ENCODE measurements at places on chromosomes 12 and 14. TPM values are rescaled to one million over a fixed set of nuclear protein-coding genes. Genes with fewer than 3 reads are reported as not detected.

DNA sequence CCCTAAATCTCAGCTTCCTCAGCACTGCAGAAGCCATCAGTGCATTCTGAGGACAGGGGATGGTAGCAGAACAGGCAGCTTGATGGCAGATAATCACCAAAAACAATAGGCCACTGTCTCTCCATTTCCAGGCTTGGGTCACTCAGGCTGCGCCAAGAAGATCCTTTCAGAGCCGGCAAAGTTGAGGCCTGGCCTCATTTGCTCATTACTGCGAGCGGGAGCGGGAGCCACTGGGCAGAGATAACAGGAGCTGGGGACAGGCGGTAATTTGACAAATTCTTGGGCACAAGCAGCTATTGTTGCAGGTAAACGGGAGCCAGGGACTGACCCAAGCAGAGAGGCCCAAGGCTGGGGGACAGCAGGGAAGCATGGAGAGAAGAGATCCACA is 2.1 kb downstream of the MSI1 start:
- no peak overlapping the region for H3K4me3 ChIP-seq
- H3K4me1 ChIP-seq: peaks cover 25% of the 10 kb centered on the region
- H3K36me3 ChIP-seq: no peaks in the 10 kb centered on the region
- H3K27ac ChIP-seq: no peak overlapping the region
- DNase-seq: no peak
- H3K27me3 ChIP-seq: peaks cover 52% of the 10 kb centered on the region

DNA sequence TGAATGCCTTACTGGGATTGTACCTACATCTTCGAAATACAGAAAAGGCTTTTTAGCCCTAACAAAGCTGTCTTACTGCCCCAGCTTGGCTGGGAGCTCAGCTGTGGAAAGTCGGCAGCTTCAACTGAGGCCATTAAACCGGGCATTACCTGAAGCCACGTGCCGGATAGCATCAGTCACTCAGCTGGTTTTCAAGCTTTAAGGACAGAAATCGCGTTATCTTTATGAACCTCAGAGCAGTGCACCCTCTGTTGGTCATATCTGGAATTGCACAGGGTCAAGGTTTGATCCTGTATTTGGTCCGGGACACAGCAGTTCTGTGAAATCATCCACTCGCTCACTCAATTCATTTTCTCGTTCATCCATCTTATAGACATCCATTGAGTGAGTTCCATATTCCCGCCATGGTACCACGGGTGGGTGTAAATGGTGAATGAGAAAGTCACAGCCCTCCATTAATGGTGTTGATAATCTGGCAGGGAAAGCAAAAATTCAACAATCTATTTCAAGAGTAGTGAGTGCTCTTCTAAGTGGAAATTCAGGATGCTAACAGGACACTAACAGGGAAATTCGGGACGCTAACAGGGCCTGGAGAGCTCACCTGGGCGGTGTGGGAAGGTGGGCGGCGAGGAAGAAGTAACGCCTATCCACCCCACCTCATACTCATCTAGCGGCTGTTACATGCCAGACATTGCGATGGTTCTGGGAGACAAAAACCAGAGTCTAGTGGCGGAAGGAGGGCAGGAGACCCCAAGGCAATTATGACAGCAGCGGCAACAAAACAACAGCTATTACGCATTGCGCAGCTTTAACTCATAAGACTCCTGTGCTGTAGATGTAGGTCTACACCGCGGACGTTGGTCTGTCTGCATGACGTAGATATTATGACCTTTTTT is 60.6 kb upstream of the TCL1A start:
- no peaks in the 10 kb centered on the region for H3K4me1 ChIP-seq
- H3K36me3 ChIP-seq: no peaks in the 10 kb centered on the region
- H3K4me3 ChIP-seq: no peak overlapping the region
- H3K27ac ChIP-seq: no peak overlapping the region

DNA sequence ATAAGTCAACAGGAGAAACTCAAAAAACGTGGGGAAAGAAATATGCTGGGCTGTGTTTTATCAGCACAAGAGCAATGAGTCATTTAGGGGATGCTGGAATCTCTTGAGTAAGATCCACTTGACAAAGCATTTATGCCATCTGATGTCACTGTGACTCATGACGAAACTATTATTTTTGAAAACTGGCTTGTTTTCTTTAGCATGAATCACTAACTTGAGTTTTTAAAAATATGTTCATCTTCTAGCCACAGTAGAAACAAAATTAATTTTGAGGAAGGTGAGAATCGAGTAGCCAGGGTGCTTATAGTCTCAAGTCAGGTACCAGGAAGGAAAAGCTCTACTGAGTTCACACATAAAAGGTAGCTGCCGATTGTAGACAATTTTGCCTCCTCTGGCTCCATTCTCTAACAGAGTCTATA is 456.2 kb upstream of the MGAT4C start:
- H3K27ac ChIP-seq: no peak overlapping the region
- H3K36me3 ChIP-seq: no peaks in the 10 kb centered on the region
- no peaks in the 10 kb centered on the region for H3K27me3 ChIP-seq

GRCh38 chr12:72406111-72406510 is 133.9 kb downstream of the TRHDE start:
- H3K4me1 ChIP-seq: no peaks in the 10 kb centered on the region
- no peak for DNase-seq
- H3K27me3 ChIP-seq: no peaks in the 10 kb centered on the region
- no peaks in the 10 kb centered on the region for H3K36me3 ChIP-seq
- H3K4me3 ChIP-seq: no peak overlapping the region
- no peak overlapping the region for H3K27ac ChIP-seq

DNA sequence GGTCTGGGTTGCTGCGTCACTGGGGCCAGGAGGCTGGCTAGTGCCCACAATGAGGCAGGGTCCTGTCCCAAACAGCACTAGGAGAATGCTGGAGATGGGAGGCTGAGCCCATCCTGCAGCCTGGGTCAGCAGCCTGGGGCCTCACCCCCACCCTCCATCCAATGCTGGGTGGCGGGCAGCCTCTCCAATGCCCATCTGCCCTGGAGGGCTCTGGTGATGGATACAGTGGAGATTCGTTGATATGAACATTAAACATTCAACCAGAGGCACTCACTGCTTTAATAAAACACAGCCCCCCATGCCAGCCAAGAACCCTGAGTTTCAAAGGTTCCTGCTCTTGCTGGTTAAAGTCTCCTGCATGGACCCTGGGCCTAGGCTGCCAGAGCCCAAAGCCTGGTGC is 19.5 kb upstream of the HHIPL1 start:
- DNase-seq: no peak
- H3K36me3 ChIP-seq: no peaks in the 10 kb centered on the region
- H3K27me3 ChIP-seq: no peaks in the 10 kb centered on the region
- H3K4me1 ChIP-seq: no peaks in the 10 kb centered on the region
- no peak overlapping the region for H3K27ac ChIP-seq
- H3K4me3 ChIP-seq: no peak overlapping the region

GRCh38 chr12:107126796-107127481 is 33.6 kb upstream of the CRY1 start:
- no peak overlapping the region for H3K4me3 ChIP-seq
- no peaks in the 10 kb centered on the region for H3K27me3 ChIP-seq
- no peak overlapping the region for H3K27ac ChIP-seq
- no peak for DNase-seq
- no peaks in the 10 kb centered on the region for H3K4me1 ChIP-seq

DNA sequence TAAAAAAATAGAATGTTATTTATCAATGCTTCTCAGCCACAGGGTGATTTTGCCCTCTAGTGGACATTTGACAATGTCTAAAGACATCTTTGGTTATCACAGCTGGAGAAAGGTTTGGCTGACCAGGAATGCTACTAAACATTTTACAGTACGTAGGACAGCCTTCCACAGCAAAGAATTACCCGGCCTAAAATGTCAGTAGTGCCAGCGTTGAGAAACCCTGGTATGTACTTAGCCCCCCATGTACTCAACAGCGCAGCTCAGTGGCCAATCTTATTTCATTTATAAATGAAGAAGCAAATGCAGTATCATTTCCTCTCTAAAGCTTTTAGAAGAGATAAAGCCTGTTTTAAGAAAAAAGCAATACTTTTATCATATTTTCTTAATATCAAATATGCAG is 5.8 kb downstream of the MARK3 start:
- peaks cover 75% of the 10 kb centered on the region for H3K4me1 ChIP-seq
- H3K27ac ChIP-seq: peak overlapping the region; percentile 64
- H3K36me3 ChIP-seq: no peaks in the 10 kb centered on the region
- H3K4me3 ChIP-seq: no peak overlapping the region
- DNase-seq: no peak

GRCh38 chr14:26841920-26842741 is 244.3 kb upstream of the NOVA1 start:
- no peaks in the 10 kb centered on the region for H3K4me1 ChIP-seq
- no peak for DNase-seq
- H3K4me3 ChIP-seq: no peak overlapping the region
- no peak overlapping the region for H3K27ac ChIP-seq

DNA sequence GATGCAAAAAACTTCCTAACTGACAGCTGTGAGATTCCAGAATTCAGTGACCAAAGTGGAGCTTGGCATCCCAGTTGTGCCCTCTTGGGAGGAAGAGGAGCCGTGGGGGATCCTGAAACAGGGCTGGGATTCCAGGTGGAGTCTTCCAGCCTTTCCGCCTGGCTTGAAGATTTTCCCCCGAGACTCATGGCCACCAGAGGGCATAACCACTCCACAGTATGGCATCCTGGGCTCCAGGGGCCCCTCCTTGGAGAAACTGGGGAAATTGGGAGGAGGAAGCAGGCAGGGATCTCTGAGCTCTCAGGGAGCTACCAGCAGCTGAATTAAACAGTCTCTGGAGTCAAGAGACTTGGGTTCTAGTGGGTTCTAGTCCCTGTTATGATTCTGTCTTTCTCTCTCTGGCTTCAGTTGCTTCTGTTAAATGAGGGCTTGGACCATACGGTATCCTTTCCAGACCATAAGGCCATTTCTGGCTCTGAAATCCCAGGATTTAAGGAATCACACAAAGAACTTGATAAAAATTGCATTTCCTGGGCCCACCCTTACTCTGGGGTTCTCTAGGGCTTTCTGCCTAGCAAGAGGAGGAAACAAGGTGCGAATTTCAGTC is 2.6 kb upstream of the TAMALIN start:
- peaks cover 36% of the 10 kb centered on the region for H3K4me1 ChIP-seq
- H3K27me3 ChIP-seq: no peaks in the 10 kb centered on the region
- H3K4me3 ChIP-seq: no peak overlapping the region
- no peak for DNase-seq
- no peak overlapping the region for H3K27ac ChIP-seq
- no peaks in the 10 kb centered on the region for H3K36me3 ChIP-seq

DNA sequence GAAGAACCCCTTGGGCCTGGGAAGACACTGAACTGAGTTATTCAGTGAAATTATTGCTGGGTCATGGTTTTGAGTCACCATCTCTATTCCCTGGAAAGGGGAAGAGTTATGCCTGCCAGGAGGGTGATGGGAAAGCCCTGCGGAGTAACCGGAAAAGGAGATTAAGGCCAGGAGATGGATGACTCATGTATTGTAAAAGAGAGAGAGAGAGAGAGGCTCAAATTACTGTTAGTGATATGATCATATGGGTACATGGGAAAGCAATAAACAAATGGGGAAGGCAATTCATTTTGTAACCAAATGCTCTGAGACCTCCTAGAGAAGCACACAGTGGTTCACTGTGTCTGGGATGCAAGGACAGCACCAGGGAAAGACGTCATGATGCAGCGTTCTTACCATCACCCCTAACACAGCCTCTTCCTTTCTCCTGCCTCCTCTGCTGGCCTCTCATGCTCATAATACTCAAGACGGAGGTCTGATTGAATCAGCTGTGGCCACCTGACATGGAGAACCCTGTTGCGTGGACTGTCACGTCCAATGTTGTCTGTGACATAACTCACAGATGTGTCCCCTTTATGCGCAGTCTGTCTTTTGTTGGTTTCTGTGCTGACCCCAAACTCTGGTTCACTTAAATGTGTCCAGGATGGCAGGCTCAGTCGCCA is 243.7 kb downstream of the TMEM132D start:
- H3K4me3 ChIP-seq: no peak overlapping the region
- no peaks in the 10 kb centered on the region for H3K36me3 ChIP-seq
- no peak for DNase-seq
- no peaks in the 10 kb centered on the region for H3K27me3 ChIP-seq

Gene DRAM1
- polyA plus RNA-seq: 15.5 TPM

Gene KRT1
- polyA plus RNA-seq: 0.05 TPM

Gene TAS2R8
- polyA plus RNA-seq: not detected

Gene SCAF11
- 34.1 TPM for polyA plus RNA-seq
